CD4-positive, alpha-beta T cell (primary cell): ENCODE measurements at places on chromosomes 2 and 18.

DNA sequence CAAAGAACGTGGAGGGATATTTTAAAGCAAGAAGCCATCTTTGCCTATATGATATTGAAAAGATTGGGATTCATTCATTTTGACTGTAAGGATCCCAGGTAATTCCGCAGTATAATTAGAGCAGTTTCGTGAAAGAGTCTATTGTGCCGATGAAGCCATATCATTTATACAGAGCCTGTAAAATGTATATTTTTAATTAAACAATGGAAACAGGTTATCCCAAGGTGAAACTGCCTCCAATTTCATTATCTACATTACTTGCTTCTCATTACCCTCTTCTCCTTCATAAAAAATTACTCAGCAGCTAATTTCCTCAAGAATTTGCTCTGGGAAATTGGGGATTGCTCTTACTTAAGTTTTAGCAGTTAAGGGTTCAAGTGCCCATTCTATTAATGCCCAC, 444.1 kb downstream of the SOCS6 start:
- DNase-seq: no peak

DNA sequence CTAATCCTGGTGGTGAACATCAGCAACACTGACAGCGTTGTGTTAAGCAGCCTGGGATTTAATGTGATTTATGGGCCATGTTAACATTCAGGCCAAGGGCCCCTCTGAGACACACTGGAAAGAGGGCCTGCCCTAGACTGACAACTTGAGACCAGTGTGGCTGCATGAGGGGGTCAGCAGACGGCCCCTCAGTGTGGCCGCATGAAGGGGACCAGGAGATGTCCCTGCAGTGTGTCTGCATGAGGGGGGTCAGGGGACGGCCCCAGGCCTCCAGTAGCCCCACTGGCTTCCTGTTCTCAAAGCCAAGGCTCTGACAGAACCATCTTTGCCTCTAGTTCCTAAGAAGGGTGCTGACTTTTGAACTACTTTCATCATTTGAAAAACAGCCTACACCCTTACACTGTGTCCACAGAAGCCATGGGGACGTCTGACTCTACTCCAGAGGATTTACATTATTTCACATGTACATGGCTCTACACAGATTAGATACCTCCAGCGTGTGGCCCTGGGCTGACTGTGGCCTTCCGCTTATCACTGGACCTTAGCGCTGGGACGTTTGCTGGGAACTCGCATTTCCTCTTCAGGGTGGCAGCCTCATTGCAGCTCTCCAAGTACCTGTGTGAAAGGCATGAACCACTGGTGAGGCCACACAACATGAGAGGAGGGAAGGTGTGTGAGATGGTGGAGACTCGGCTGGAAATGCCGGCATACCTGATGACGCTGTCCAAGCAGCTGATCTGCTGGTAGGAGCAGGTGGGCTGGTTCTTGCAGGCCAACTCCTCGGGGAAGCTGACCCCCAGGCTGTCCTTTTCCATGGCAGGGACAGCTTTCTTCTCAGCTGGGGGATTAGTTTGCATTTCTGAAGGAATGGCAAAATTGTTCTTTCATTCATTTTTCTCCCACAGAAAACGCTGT, 18.2 kb upstream of the HES6 start:
- DNase-seq: no peak

GRCh38 chr2:193240752-193241151, 1046.0 kb upstream of the TMEFF2 start:
- DNase-seq: no peak

- no peak for DNase-seq
These were observed 52.0 kb downstream of the CDC42EP3 start for GRCh38 chr2:37619230-37619958.

DNA sequence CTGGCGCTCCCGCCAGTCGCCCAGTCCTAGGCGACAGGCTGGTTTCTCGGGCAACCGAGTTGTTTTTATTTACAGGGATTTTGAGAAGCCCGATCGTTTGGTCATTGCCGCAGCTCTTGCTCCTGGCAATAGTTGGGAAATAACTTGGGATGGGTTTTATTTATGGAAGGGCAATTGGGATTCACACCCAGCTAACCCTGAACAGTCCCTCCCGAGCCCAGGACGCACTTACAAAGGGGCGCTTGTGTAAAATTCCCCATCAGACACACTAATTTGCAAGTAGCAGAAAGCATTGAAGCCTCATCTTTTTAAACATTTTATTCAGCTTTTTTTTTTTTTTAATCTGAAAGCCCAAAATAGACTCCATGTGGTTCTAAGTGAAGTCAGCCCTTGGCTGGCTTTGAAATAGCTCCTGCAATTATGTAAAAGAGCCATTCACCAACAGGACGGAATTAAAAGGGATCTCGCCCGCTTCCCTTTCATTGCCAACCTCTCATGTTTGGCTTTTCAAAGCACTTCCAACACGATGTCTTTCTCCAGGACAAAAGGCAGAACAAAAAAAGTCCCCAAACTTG, 3.6 kb upstream of the GBX2 start:
- DNase-seq: no peak

GRCh38 chr2:127145280-127145895, 38.4 kb upstream of the BIN1 start:
- no peak for DNase-seq
